ENCODE measurements at places on chromosomes 13 and 19. TPM values are rescaled to one million over a fixed set of nuclear protein-coding genes. Genes with fewer than 3 reads are reported as not detected.

DNA sequence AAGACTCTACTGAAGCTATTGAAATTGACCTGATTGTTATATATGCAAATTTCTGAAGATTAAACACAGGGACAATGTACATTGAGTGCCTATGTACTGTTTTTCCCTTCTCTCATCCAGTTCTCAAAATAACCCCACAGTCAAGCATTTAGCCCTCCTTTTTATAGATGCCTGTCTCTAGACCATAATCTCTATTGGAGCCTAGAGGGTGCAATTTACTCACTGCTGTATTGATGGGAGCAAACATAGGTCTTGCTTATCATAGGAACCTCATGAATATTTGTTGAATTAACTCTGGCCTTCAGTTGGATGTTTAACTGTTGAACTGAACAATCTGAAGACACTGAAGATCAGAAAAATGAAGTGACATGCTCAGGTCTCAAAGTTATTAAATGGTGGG, 183.0 kb downstream of the RFC3 start:
- H3K36me3 ChIP-seq, result no peaks in the 10 kb centered on the region
- no peak overlapping the region for H3K27ac ChIP-seq
- H3K27me3 ChIP-seq, result no peaks in the 10 kb centered on the region
- DNase-seq, result no peak
- no peak overlapping the region for H3K4me3 ChIP-seq

DNA sequence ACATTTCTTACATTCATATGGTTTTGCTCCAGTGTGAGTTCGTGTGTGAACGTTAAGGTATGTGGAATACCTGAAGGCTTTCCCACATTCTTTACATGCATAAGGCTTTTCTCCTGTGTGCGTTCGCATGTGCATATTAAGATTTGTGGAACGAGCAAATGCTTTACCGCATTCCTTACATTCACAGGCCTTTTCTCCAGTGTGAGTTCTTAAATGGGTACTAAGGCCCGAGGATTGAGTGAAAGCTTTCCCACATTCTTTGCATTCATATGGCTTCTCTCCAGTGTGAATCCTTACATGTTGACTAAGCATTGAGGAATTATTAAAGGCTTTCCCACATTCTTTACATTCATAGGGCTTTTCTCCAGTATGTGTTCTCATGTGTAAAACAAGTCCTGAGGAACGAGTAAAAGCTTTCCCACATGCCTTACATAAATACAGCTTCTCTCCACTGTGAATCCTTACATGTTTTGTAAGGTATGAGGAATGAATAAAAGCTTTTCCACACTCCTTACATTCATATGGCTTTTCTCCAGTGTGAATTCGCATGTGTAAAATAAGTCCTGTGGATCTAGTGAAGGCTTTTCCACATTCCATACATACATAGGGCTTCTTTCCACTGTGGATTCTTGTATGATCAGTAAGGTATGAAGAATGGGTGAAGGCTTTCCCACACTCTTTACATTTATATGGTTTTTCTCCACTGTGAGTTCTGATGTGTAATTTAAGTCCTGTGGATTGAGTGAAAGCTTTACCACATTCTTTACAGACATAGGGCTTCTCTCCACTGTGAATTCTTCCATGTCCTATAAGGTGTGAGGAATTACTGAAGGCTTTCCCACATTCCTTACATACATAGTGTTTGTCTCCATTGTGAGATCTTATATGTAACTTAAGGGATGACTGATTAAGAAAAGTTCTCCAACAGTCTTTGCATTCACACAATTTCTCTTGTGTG, 10.7 kb downstream of the ZNF846 start:
- H3K36me3 ChIP-seq, result peaks cover 22% of the 10 kb centered on the region
- no peaks in the 10 kb centered on the region for H3K27me3 ChIP-seq
- DNase-seq, result no peak
- H3K4me3 ChIP-seq, result no peak overlapping the region
- no peak overlapping the region for H3K27ac ChIP-seq
- no peaks in the 10 kb centered on the region for H3K4me1 ChIP-seq

- peaks cover 18% of the 10 kb centered on the region for H3K4me1 ChIP-seq
- H3K4me3 ChIP-seq, result peak overlapping the region; percentile 57
- H3K27ac ChIP-seq, result peak overlapping the region; percentile 86
- DNase-seq, result no peak
- no peaks in the 10 kb centered on the region for H3K27me3 ChIP-seq
- H3K36me3 ChIP-seq, result no peaks in the 10 kb centered on the region
Observed at GRCh38 chr19:58562122-58563033, 4.0 kb upstream of the UBE2M start.

The SYCN gene
- not detected for total RNA-seq

GRCh38 chr13:62309904-62310303, 894.3 kb upstream of the PCDH20 start:
- no peak for DNase-seq
- H3K27me3 ChIP-seq, result no peaks in the 10 kb centered on the region
- H3K36me3 ChIP-seq, result no peaks in the 10 kb centered on the region
- no peak overlapping the region for H3K27ac ChIP-seq

- H3K36me3 ChIP-seq, result no peaks in the 10 kb centered on the region
- H3K27me3 ChIP-seq, result no peaks in the 10 kb centered on the region
- no peak for DNase-seq
- no peak overlapping the region for H3K27ac ChIP-seq
- H3K4me3 ChIP-seq, result no peak overlapping the region
- no peaks in the 10 kb centered on the region for H3K4me1 ChIP-seq
Observed at GRCh38 chr13:26343816-26344215, 89.9 kb downstream of the CDK8 start.

DNA sequence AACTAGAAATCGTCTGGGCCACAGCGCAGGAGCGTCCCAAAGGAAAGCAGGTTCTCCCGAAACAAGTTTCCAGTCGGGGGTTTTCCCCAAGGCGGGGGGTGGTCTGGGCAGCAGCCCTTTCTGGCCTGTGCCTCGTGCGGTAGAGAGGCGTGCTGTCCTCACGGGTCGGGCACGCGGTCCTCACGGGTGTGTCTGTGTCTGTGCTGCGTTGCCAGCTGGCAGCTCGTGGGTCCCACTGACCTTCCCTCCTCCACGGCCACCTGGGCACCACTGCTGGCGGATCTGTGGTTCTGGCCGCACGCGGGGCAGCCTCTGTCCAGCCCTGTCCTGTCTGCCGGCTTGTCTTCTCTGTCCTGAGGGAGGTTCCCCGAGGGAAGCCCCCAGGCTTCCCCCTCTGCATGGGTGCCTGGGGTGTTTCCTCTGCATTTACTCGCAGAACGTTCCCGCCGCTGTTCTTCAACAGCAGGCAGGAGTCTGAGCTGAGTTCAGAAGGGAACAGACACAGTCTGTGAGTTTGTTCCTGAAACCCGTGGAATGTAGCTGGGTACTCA, 98.2 kb upstream of the MCF2L start:
- no peaks in the 10 kb centered on the region for H3K4me1 ChIP-seq
- H3K4me3 ChIP-seq, result no peak overlapping the region
- no peak for DNase-seq
- H3K36me3 ChIP-seq, result no peaks in the 10 kb centered on the region
- H3K27me3 ChIP-seq, result no peaks in the 10 kb centered on the region

The NKPD1 gene
- total RNA-seq, result 0.16 TPM

The C13orf42 gene
- not detected for total RNA-seq

The DNAAF3 gene
- not detected for total RNA-seq

DNA sequence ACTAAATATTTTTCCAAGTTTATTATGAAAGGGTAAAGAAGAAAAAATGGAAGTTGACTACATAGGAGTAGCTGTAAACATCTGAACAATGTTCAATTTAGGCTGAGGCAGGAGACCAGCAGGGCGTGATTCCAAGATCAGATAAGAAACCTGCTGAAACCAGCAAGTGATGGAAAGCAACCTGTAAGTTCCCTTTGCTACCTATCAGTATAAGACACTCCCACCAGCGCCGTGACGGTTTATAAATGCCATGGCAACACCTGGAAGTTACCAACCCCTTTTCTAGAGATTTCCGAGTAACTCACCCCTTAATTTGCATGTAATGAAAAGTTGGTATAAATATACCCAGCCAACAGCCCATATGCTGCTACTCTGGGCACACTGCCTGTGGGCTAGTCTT, 1.1 kb upstream of the ZNF45 start:
- no peak overlapping the region for H3K4me3 ChIP-seq
- no peak overlapping the region for H3K27ac ChIP-seq
- peaks cover 12% of the 10 kb centered on the region for H3K4me1 ChIP-seq

GRCh38 chr19:10566658-10567410, 1.0 kb upstream of the KRI1 start:
- H3K4me1 ChIP-seq, result no peaks in the 10 kb centered on the region
- no peaks in the 10 kb centered on the region for H3K36me3 ChIP-seq
- H3K4me3 ChIP-seq, result peak overlapping the region; percentile 87
- DNase-seq, result no peak
- no peaks in the 10 kb centered on the region for H3K27me3 ChIP-seq

- H3K27me3 ChIP-seq, result peaks cover 7% of the 10 kb centered on the region
- H3K4me1 ChIP-seq, result peaks cover 11% of the 10 kb centered on the region
- peak within 1 kb of the TSS; percentile 47 for H3K4me3 ChIP-seq
- H3K27ac ChIP-seq, result peak within 1 kb of the TSS; percentile 50
Observed at GRCh38 chr19:45160870-45161737, at the start of gene NKPD1. Gene NKPD1, minus strand, starts transcription at chr19:45160982. Its CDS starts 832 bp downstream, at chr19:45160150.

DNA sequence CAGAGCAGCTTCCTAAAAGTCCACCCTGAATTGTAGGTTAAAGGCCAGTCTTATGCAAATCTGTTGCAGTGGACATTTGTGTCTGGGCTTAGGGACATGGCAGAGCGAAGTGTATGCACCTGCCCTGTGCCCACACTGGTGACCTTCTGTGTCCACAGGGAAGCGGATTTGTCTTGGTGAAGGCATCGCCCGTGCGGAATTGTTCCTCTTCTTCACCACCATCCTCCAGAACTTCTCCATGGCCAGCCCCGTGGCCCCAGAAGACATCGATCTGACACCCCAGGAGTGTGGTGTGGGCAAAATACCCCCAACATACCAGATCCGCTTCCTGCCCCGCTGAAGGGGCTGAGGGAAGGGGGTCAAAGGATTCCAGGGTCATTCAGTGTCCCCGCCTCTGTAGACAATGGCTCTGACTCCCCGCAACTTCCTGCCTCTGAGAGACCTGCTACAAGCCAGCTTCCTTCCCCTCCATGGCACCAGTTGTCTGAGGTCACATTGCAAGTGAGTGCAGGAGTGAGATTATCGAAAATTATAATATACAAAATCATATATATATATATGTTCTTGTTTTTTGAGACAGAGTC, 25.5 kb downstream of the CYP2B6 start:
- H3K27ac ChIP-seq, result no peak overlapping the region
- no peak for DNase-seq
- H3K4me3 ChIP-seq, result no peak overlapping the region
- H3K36me3 ChIP-seq, result no peaks in the 10 kb centered on the region
- H3K4me1 ChIP-seq, result no peaks in the 10 kb centered on the region
- no peaks in the 10 kb centered on the region for H3K27me3 ChIP-seq

DNA sequence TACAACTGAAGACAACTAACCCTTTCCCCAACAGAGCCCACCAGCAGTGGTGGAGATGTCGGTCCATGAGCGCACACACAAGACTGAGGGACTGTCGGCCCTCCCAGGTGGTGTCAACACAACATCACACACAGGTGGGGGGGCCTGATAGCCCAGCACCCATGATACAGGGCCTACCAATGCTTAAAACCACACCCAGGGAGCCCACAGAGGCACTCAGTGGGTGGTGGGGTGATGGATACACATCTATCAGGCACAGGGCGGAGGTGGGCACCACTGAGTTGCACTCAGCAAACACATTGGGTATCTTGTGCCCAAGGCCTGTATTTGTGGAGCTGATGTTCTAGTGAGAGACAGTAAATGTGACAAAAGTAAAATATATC, 7.0 kb upstream of the ZFP36 start:
- peak overlapping the region; percentile 77 for H3K27ac ChIP-seq
- no peaks in the 10 kb centered on the region for H3K4me1 ChIP-seq
- H3K36me3 ChIP-seq, result no peaks in the 10 kb centered on the region

- no peaks in the 10 kb centered on the region for H3K27me3 ChIP-seq
- peaks cover 12% of the 10 kb centered on the region for H3K36me3 ChIP-seq
Observed at GRCh38 chr19:15421136-15421695, 2.4 kb upstream of the AKAP8L start.

GRCh38 chr19:42169486-42170413, 37.5 kb upstream of the POU2F2 start:
- H3K4me1 ChIP-seq, result no peaks in the 10 kb centered on the region
- H3K27me3 ChIP-seq, result peaks cover 7% of the 10 kb centered on the region
- no peaks in the 10 kb centered on the region for H3K36me3 ChIP-seq

The ZNF667 gene
- total RNA-seq, result 10.0 TPM

DNA sequence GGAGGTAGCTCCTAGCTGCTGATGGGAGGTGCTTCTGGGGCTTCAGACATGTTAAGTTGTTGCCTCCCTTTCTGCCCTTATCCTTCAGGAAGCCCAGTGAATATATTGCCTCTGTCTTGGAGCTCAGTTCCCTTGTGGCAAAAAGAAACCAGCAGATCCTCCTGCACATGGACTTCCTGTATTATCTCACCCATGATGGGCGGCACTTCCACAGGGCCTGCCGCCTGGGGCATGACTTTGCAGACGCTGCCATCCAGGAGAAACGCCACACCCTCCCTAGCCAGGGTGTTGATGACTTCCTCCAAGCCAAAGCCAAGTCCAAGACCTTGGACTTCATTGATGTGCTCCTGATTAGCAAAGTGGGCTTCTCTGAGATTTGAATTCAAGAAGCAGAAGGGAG, 6.0 kb upstream of the CYP4F12 start:
- no peaks in the 10 kb centered on the region for H3K27me3 ChIP-seq
- no peak overlapping the region for H3K4me3 ChIP-seq
- no peak overlapping the region for H3K27ac ChIP-seq
- H3K36me3 ChIP-seq, result no peaks in the 10 kb centered on the region
- H3K4me1 ChIP-seq, result no peaks in the 10 kb centered on the region

DNA sequence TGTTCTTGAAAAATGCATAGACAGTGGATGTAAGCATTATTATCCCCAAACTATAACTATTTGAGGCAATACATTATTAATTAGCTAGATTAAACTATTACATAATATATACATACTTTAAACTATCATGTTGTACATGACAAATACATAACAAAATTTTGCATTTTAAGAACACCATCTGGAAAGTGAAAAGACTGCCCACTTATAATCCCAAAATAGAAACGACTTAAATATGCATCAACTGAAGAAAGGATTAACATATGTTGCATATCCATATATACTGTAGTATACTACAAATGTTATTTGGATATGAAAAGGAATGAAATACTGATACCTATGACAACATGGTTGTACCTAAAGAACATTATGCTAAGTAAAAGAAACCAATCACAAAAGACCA, 700.8 kb upstream of the SPRY2 start:
- no peak for DNase-seq
- no peaks in the 10 kb centered on the region for H3K27me3 ChIP-seq
- no peak overlapping the region for H3K27ac ChIP-seq

GRCh38 chr19:19271828-19272599, 1.1 kb downstream of the TM6SF2 start:
- no peaks in the 10 kb centered on the region for H3K36me3 ChIP-seq
- H3K4me1 ChIP-seq, result no peaks in the 10 kb centered on the region
- no peak overlapping the region for H3K27ac ChIP-seq
- no peaks in the 10 kb centered on the region for H3K27me3 ChIP-seq
- peak overlapping the region; percentile 74 for H3K4me3 ChIP-seq
- DNase-seq, result no peak

- H3K36me3 ChIP-seq, result no peaks in the 10 kb centered on the region
- no peaks in the 10 kb centered on the region for H3K27me3 ChIP-seq
- H3K4me1 ChIP-seq, result peaks cover 29% of the 10 kb centered on the region
- no peak for DNase-seq
- H3K27ac ChIP-seq, result peak overlapping the region; percentile 92
Observed at GRCh38 chr19:18488838-18489626, 32.8 kb downstream of the ELL start.

- no peaks in the 10 kb centered on the region for H3K4me1 ChIP-seq
- no peak overlapping the region for H3K4me3 ChIP-seq
- DNase-seq, result no peak
- no peaks in the 10 kb centered on the region for H3K36me3 ChIP-seq
- no peaks in the 10 kb centered on the region for H3K27me3 ChIP-seq
Observed at GRCh38 chr19:51272183-51272810, 21.4 kb downstream of the SIGLECL1 start.
